Activated CD4-positive, alpha-beta T cell treated with anti-CD3 and anti-CD28 coated beads, Interleukin-2, amount 50 U/mL, for 48 hours (primary cell): ENCODE measurements at places on chromosomes 1 and 21.
A peak's percentile ranks its signal among the peaks of the same experiment; 100 is the strongest.

- DNase-seq, result no peak
Measured at GRCh38 chr1:7042322-7043190, 257.3 kb downstream of the CAMTA1 start.

GRCh38 chr1:235938709-235939479, 72.2 kb upstream of the LYST start:
- no peak for DNase-seq

DNA sequence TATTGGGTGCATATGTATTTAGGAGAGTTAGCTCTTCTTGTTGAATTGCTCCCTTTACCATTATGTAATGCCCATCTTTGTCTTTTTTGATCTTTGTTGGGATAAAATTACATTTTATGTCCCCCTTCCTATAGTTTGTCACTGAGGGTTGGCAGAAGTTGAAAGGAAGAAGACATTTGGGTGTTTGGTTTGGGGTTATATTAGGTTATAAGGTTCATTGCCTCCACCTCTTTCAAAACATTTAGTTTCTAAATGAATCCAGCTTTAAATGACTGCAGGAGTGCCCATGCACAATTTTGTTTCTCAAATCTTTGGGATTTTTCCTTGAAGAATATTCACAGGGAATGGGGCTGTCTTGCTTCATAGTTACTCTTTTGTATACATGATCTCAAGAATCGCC, 14.6 kb upstream of the LGALS8 start:
- no peak for DNase-seq

GRCh38 chr1:77313491-77313890, 31.7 kb downstream of the AK5 start:
- DNase-seq, result peak; percentile 33

- no peak for DNase-seq
Measured at GRCh38 chr21:15004721-15005370, 60.0 kb downstream of the NRIP1 start.

DNA sequence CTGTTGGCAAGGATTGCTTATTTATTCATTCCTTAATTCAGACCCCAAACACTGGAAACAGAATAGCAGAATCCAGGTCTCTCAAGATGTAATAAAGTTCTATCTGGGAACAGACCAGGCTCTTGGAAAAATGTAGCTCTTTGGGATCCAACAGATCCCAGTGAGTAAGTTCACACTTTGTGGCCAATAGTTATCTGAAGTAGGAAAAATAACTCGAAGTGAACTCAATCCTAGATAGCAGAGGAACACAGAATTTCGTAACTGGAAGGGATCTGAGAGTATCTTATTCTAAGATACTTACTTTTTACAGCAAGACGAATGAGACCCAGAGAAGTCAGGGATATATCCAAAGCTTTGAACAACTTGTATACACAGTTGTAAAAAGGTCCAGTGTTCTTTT, 150.7 kb upstream of the CD34 start:
- no peak for DNase-seq

DNA sequence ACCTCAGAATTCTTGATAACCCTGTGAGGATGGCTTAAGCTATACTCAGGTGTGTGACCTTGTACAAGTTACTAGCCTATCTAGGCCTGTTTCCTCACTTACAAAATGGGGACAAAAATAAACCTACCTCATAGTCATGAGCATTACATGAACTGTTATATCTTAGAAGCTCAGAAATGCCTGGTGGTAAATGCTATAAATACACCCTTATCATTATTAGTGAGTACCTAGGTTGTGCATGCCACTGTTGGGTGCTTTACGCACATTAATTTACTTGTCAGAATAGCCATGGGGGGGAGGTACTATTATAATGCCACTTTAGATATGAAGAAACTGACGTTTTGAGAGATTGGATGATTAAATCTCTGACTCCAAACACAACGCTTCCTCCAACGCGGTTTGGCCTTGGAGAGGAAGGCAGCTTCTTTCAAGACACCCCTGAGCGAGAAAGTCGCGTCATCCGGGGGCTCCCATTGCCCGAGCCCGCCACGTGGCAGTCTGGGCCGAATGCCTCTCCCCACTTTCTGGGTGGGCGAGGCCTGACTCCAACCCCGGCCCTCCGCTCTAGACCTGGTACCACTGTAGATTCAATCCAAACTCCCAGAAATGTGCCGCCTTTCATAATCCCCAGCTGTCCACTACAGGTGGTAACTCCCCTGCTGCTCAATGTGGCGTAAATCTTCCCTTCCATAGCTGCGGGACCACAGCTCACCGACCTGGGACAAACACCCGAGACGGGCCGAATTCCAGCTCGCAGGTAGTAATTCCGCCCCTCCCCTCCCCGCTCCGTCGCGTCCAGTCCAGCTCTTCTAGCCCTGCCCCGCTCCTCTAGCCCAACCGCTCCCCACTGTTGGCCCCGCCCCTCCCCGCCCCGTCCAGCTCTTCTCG, 771 bp upstream of the RAD54L start:
- peak; percentile 61 for DNase-seq

- no peak for DNase-seq
Measured at GRCh38 chr1:21283524-21283923, 6.7 kb downstream of the ECE1 start.

GRCh38 chr1:34740161-34740868, 14.5 kb upstream of the GJB5 start:
- DNase-seq, result no peak

GRCh38 chr1:53419034-53419433, 40.2 kb upstream of the DMRTB1 start:
- no peak for DNase-seq

DNA sequence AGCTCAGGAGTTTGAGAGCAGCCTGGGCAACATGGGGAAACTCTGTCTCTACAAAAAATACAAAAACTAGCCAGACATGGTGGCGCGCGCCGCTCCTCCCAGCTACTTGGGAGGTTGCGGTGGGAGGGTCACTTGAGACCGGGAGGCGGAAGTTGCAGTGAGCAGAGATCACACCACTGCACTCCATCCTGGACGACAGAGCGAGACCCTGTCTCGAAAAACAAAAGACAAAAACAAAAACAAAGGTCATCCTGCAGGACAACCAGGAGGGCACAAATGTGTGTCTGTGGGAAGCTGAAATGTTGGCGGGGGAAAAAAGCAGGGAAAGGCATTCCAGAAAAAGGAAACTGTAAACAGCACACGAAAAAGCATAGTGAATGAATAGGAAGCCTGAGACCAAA, 104.1 kb upstream of the HNRNPU start:
- DNase-seq, result no peak

GRCh38 chr1:2279210-2279639, 51.1 kb downstream of the SKI start:
- DNase-seq, result no peak

DNA sequence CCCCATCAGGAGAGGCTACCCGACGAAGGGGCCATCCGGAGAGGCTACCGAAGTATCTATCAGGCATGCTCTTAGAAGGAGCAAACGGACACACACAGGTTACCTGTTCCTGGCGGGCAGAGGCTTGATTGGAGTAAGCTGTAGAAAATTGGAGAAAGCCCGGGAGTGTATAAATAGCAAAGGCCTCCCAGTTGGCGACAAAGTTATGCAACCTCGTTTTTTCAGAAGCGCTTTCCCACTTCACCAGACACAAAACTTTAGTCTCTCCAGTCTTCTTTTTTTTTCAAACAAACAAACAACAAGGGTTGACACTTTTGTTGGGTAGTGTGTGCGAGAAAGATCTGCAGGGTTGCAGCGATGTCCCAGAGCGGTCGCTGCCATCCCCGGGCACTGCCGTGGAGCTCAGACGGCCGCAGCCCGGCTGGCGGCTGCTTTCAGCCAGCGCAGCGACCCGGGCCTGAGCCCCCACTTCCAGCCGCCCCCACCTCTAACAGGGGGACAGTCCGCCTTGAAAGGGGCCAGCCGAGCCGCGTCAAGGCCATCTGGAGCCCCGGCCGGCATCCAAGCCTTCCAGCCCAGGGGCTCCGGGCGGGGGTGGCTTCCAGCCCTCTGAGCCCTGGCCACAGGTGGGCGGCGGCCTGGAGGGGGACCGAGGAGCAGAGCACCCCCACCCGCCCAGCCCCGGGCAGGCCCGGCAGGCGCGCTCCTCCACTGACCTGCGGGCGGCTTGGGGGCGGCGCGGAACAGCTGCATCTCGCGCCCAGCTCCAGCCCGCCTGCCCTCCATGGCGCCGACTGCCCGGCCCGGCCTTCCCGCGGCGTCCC, 616 bp downstream of the MCOLN3 start:
- no peak for DNase-seq

DNA sequence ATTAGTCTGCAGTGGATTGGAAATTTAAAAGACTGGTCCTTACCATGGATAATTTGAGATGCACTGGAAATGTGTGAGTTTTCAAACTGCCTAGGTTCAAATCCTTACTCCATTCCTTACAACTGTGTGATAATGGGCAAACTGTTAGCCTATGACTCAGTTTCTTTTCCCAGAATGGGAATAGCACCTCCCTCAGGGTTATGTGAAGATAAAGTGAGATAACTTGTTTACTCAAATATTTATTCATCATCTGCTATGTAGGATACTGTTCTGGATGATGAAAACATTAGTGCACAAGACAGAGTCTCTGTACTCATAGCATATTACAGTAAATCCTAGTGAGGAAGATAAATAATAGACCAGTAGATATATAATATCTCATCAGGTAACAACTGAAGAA, 28.6 kb downstream of the LRIG2 start:
- no peak for DNase-seq

- no peak for DNase-seq
Measured at GRCh38 chr1:17586172-17586964, 46.9 kb downstream of the ARHGEF10L start.

DNA sequence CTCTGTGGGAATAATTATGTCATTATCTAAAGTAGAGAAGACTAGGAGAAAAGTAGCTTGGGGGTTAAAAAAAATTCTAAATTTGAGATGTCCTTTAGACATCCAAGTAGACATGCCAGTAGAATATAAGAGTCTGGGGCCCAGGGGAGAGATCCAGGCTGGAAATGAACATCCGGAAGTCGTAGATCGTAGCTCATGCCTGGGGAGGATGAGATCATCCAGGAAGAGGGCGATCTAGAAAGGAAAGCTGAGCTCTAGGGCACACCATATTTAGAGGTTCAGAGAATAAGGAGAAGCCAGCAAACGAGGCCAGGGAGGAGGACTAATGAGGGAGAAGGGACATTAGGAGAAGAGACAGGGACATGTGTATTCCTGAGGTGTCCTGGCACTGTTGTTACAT, 12.2 kb downstream of the NGF start:
- DNase-seq, result no peak

DNA sequence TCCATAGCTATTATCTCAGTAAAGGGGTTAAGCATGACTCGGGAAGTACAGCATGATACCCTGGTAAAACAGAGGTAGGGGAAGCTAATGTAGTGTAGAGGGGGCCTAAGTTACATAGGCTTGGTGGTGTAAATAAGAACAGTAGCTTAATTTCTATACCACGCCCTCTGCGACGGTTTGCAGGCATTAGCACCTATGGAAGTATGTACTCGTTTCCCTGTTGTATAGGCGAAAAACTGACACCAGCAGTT, 470 bp upstream of the NAXE start:
- no peak for DNase-seq

DNA sequence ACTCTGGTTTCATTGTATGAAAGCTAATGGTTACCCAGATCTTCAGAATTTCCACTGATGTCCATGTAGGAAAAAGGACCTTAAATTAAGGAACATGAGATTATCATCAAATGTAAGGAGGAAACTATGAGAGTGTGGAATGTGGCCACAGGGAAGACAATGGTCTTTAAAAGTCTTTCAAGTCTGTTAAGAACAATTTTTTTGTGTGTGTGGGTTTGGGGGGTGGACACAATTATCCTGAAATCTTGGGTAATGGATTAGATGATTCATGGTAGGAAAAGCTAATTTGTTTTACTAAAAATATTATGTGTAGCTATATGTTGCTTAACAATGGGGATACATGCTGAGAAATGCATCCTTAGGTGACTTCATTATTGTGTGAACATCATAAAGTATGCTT, 72.9 kb downstream of the PLA2G4A start:
- no peak for DNase-seq

GRCh38 chr1:110092991-110093390, 19.3 kb upstream of the UBL4B start:
- no peak for DNase-seq

GRCh38 chr1:171784784-171785183, 3.3 kb downstream of the METTL13 start:
- DNase-seq, result no peak

DNA sequence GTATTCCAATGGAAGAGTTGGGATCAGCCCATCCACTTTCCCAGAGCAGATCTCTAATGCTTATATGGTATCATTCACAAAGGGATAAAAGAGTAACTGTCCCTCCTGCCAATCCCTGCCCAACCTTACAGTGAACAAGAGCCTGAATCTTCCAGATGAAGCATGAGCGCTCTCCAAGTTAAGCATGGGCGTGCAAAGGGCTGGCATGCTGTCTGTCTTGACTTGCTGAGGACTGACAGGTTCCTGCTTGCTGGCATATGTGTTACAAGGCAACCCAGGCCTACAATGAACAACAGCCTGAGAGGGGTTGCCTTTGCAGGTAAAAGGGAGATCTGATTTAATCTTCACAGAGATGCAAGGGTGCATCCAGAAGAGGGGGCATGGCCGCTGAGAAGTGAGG, 155.6 kb upstream of the SOD1 start:
- DNase-seq, result no peak

DNA sequence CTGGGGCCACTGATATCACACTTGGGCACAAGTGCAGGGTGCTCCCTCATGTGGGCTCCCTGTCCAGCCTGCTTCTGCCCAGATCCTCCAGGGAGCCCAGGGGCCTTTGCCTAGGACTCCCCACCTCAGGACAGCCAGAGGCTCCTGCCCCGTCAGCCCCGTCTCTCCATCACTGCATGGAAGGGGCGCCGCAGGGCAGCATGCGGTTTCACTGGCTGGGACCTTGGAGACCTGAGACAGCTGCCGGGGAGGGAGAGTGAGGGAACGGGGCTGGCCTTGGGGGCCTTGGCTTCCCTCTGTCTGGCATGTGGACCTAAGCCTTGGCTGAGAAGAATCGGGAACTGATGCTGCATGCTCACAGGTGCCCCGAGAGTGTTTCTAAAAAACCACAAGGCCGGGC, 46.5 kb downstream of the KCNAB2 start:
- DNase-seq, result no peak

- no peak for DNase-seq
Measured at GRCh38 chr1:21552715-21553114, 43.5 kb downstream of the ALPL start.

DNA sequence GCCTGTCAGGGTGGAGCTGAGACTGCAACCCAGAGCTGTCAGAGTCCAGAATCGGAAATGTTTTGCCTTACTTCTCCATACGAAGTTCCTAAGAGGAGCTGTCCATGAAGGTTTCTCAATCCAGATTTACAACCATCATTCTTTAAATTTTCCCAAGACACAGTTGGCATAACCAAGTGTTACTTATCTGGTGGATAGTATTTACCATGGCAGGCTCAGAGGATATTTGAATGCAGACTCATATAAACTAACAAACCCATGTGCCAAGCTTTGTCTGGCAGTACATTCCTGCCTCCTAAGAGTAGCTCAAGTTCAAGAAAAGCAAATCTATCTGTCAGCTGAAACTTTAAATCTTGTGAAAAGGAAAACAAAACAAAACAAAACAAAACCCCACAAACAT, 267.9 kb downstream of the ZNF326 start:
- DNase-seq, result no peak
